ENCODE measurements at places on chromosomes 5 and 9.

DNA sequence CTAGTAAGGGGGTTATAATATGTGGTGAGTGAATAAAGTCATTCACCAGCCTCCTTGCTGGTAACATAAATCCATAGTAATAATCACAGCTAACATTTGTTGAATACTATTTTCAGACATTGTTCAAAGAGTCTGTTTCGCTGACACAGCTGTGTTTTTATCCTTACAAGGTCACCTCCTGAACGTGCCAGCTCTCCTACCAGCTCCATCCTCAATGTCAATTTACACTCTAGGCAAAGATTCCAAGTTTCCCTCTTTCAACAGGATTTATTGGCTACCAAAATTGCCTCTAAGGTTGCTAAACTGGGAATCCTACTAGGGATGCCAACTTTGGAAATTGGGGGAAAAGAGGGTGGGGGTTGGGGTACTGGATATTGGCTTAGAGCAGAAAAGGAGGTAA, 30.7 kb upstream of the SMC5 start:
- DNase-seq = no peak

GRCh38 chr9:5579881-5580280, 49.0 kb upstream of the RIC1 start:
- no peak for DNase-seq

DNA sequence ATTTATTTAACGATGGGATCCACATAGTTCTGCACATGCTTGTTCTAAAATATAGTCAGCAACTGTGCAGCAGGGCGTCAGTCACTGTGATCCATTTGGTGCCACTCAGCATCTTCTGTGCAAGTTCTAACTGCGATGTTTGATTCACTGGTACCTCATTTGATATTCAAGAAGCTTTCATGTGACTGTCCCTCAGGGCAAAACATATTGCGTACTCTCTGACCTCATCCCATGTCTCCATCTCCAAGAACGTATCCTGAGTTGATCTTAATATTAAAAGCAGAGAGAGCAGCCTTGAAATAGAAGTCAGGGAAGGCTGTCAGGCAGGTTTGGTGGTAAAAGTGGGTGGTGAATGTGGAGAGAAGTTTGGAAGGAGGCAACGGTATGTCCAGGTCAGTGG, 116.5 kb upstream of the ATP10B start:
- no peak for DNase-seq

- no peak for DNase-seq
Observed at GRCh38 chr9:72065076-72065475, 4.7 kb upstream of the C9orf57 start.

GRCh38 chr5:124634228-124634739, 112.2 kb downstream of the ZNF608 start:
- no peak for DNase-seq

- no peak for DNase-seq
Observed at GRCh38 chr5:120564013-120564412, 99.9 kb downstream of the PRR16 start.

GRCh38 chr5:73088026-73088425, 32.3 kb upstream of the TMEM171 start:
- DNase-seq = no peak

GRCh38 chr5:98929710-98930298, 997 bp upstream of the CHD1 start:
- no peak for DNase-seq

DNA sequence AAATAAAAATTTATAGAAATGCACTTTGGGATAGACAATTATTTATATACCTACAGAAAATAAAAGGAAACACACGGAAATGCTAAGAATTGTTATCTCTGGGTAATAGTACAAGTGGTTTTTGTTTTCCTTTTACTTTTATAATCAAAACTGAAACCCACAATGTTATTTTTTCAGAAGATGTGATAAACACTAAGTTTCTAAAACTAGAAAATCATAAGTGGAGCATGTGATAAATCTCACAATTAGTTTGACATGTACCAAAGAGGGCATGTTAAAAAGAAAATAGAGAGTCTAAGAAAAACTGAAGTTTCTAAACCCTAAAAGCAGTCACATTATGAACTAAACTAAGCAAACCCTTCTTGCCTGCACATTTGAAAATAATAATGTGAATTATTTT, 61.1 kb downstream of the OXCT1 start:
- no peak for DNase-seq

DNA sequence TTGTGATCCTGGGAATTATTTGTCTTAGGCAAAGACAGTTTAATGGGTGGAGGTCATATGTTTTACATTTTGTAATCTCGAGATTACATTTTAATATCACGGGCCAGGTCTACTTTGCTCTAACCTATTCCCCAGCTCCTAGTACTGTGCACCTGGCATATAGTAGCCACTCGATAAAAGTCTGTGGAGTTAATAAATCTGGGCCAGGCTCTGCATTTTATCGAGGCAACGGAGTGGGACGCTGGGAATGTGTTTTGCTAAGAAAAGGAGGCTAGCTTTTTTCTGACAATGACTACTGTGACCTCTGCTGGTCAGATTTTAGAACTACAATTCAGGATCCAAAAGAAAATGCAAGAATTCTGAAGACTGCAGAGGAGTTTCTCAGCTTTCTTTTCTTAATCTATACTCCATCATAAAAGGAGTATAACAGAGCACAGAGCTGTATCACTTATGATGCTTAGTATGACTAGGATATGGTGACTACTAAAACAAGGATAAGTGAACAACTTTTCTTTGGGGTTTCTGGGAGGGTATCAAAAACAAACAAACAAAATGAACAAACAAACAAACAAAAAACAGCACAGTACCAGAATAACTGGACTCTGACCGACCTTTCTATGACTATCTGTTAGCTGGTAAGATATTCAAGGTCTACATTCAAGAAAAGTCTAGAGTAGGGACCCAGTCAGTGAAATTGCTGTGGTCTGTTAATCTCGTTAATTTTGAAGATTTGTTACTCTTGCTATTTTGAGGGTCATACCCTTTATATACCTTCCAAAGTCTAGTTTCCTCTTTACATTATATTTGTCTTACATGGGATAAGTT, 46.1 kb upstream of the CER1 start:
- no peak for DNase-seq

- no peak for DNase-seq
Observed at GRCh38 chr5:177233802-177234201, 69.7 kb downstream of the RAB24 start.

DNA sequence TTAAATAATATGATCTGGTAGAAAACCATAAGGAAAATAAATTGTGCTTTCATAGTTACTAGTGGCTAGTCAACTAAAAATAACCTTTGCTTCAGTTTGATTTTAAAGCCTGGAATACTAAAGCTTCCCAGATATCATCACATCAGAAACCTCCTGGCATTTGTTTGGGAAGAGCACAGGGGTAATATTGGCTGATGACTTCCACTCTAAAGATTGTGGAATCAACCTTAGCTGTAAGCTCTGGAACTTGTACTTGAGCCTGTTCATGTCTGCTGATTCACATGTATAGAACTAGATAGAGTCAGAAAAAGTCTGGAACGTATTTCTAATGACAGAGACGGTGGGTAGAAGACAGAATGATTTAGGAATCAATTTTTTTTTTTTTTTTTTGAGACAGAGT, 345.0 kb downstream of the CWC27 start:
- no peak for DNase-seq

DNA sequence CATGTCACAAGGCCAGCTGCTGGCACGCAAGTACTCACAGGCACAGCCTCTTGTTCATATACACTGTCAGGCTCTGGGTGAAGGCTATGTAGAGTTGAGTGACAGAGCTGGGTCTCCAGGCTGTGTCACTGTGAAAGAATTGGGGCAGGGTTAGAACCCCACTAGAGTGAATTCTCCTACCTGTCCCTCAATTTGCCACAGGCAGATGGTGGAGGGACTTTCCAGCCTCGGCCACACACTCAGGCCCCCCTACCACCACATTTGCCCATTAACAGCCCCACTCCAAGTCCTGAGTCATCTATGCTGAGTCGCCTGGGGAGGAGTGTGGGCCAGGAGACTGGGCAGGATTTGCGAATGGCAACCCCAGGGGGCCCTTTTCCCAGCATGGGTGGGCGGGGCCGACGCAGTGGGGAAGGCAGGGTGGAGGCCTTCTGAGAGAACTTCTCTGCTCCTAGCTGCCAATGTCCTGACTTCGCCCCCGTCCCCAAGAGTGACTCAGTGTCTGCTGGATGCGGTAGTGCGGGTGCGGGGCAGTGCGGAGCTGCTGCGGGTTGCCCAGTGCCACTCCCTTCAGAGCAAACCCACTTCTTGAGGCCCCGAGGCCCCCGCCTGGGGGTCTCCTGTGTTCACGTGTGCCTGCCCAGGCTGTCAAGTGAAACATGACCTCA, 50.3 kb upstream of the PSD2 start:
- no peak for DNase-seq

DNA sequence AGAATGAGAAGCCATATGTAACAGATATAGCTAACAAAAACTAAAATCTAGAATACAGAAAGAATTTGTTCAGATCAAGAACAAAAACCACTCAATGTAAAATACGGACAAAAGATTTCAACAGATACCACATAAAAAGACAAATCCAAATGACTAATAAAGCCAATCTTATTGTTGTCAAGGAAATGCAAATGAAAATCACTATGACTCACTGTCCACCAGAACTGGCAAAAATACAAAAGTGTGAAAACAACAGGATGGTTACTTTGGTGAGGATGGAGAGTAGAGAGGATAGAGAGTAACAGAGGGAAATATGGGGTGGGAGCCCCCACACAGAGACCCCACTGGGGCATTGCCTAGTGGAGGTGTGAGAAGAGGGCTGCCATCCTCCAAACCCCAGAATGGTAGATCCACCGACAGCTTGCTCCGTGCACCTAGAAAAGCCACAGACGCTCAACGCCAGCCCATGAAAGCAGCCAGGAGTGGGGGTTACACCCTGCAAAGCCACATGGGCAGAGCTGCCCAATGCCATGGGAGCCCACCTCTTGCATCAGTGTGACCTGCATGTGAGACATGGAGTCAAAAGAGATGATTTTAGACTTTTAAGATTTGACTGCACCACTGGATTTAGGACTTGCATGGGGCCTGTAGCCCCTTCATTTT, 15.2 kb upstream of the RHOBTB3 start:
- DNase-seq = no peak

All from posterior cingulate gyrus (tissue), 11 donors.